ENCODE measurements at places on chromosomes 7 and 10.

GRCh38 chr10:132140167-132140925 lies 46.4 kb upstream of the DPYSL4 start:
- no peak for DNase-seq

GRCh38 chr10:24851629-24852028 lies 100.8 kb downstream of the PRTFDC1 start:
- DNase-seq = peak; percentile 76

GRCh38 chr7:132307465-132307864 lies 268.8 kb downstream of the PLXNA4 start:
- no peak for DNase-seq

- DNase-seq = no peak
Measured at GRCh38 chr10:18214691-18215563, 74.7 kb downstream of the CACNB2 start.

DNA sequence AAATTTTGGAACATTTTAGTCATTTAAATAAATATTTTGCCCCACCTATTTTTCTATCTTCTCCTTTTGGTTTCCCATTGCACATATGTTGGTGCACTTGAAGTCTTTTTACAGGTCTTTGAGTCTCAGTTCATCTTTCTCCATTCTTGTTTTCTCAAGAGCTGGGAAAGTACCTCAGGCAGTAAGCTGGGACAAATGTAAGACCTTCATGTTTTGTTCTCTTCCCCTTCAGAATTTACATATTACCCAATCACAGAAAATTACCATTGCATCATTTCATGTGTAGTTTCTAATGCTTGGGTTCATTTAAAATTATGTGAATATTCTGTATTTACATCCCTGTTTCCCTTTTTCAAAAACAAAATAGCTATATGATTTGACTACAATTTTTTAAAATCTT lies 1150.0 kb upstream of the POT1 start:
- no peak for DNase-seq

- no peak for DNase-seq
Measured at GRCh38 chr7:116548506-116548905, 23.7 kb downstream of the CAV1 start.

DNA sequence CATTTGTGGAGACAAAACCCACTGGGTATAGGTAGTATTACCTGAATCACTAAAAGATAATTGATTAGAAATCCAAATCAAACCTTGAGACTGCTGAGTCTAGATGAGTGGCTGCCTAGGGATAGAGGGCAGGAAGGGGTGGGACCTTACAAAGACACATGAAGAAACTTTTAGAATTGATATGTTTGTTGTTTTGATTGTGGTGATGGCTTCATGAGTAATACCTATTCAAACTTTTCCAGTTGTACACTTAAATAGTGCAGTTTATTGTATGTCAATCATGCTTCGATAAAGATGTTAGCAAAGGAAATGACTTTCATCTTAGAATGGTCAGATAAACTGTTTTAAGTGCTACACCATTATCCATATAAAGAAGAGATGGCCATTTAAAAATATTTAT lies 188.7 kb upstream of the KAT6B start:
- no peak for DNase-seq

DNA sequence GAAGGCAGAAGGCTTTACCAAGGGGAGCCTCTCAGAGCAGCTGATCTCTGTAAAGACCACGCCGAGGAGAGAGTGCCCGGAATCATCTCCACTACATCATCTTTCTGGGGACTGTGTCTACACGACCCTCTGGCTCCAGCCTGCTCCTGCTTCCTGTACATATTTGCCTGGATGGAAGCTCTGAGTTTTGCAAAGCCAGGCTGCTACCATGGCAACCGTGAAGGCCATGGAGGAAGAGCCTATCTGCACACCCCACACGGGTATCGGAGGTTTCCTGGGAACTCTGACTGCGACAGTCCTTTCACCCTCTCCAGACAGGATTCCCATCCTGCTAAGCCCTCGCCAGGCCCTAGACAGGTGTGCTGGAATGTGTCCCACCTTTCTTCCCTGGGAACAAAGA lies 83.4 kb upstream of the TNRC18 start:
- no peak for DNase-seq

- DNase-seq = no peak
Measured at GRCh38 chr10:103231047-103231551, 14.6 kb upstream of the RPEL1 start.
